ENCODE measurements at places on chromosomes 1 and 21. TPM values are rescaled to one million over a fixed set of nuclear protein-coding genes. Genes with fewer than 3 reads are reported as not detected.

The CIART gene
- 0.92 TPM for total RNA-seq

DNA sequence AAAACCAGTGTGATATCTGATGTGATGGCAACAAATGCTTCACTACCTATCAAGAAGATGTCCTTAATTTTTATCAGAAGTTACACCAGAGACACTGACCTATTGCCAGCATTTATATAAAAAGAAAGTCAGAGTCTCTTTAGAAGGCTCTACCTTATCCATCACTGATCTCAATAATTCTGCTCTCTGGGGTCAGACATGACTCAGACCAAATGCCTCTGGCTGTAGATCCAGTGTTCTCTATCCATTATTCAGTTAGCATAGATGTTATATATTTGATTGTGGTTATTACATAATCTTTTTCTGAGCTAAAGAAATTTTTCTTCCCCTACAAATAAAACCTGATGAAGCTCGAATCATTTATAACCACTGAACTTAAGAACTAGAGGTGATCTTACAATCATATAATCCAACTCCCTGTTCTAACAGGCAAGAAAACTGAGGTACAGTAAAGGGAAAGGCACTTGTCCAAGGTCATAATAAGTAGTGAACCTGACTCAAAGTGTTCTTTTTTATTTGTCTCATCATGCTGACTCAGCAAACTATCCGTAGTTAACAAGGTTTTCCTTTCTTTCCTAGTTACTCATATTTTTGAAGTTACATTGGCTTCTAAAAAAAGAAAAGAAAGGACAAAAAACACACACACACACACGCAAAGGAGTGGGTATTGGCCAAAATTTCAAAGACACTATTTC is 43.6 kb upstream of the ESRRG start:
- no peak for DNase-seq

The RSBN1 gene
- 27.8 TPM for total RNA-seq

DNA sequence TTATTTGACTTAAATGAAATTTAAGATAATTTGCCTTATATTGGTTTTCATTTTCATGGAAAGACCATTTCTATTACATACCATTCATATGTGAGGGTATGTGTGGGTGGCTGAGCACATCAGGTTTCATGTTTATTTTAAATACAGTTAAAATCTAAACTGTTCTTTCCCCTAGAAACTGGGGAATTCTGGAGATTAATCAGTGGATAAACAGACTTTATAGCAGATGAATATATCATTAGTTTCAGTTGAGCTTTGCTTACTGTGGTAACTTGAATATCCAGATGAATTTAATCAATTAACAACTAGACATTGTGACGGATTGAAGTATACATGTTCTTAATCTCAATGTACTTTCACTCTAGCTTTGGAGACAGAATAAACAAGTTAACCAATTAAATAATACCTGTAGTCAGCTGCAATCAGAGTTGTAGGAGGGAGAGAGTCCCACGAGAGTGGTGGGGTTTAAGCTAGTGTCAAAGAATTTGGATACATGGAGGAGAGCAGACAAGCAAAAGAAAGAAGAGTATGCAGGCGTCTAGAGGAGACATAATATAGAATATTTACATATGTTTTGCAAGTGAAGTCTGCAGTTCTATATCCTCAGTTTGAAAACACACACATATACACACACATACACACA is 97.6 kb downstream of the PDE4B start:
- peak; percentile 19 for DNase-seq

Data from tongue (tissue), 3 donors.